ENCODE measurements at places on chromosomes 7 and 10.

DNA sequence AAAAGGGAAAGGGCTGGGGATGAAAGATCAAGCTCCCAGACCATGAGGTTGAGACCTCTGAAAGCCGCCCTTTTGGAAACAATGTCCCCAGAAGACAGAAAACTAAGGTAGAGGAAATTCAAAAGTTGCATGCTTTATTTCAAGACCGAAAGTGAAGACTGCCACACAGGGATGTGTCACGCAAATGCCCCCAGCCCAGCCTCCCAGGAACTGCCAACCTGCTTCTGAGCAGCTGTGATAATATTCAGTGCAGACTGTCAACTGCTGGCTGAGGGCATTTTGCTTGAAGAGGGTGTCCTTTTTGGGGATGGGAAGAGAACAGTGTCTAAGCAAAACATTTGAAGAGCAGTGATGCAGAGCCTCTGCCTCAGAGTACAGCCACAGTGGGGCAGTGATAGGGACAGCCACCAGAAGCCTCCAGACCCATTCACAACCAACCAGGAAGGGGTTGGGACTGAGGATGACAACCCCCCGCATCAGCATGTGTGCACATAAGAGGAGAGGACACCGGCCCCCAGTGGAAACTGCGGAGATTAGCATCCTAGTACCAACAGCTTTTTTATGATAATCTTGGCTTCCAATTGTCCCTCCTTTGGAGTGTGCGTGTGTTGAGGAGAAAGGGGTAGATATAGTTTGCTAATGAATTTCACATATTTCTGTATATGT, 34.7 kb upstream of the NFE2L3 start:
- no peak for DNase-seq

- peak; percentile 21 for DNase-seq
Observed at GRCh38 chr10:110632591-110633215, 11.4 kb upstream of the RBM20 start.

DNA sequence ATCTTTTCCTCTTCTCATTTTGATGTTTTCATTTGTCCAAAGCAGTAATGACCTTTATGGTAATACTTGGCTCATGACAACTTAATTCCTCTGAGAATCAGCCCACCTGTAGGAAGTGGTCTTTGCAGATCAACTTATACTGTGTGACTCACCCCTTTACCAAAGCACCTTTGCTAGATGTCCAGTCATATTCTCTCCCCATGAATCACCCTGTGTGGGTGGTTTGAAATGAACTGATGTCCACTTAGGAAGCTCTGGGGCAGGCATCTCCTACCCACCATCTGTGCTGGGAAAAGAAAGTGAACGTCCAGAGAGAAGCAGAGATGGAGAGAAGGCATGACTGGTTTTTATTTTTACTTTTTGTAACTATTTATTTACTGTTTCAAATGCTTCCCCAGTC, 410.3 kb downstream of the KIF20B start:
- DNase-seq = peak; percentile 33

DNA sequence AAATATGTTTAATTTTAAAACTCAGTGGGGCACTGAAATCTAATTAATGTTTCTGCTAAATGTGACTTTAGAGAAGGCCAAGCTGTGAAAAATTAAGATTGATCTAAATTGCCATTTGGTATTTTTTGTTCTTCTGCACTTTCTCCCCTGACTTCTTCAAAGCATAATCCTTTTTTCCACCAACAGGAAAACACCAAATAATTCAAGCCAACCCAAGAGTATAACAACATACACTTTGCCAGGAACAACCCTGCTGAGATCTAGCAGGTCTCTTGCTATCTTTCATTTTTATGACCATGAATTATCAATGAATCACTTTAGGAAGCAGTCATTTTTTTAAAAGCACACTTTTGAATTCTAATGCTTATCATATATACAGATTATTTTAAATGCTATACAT, 100.1 kb downstream of the USP6NL start:
- no peak for DNase-seq

- DNase-seq = peak; percentile 3
Observed at GRCh38 chr10:130300608-130301020, 164.4 kb downstream of the GLRX3 start.

GRCh38 chr10:118668228-118668952, 72.9 kb upstream of the PRLHR start:
- DNase-seq = no peak

- DNase-seq = peak; percentile 92
Observed at GRCh38 chr7:128783143-128783861, 7.7 kb upstream of the OPN1SW start.

DNA sequence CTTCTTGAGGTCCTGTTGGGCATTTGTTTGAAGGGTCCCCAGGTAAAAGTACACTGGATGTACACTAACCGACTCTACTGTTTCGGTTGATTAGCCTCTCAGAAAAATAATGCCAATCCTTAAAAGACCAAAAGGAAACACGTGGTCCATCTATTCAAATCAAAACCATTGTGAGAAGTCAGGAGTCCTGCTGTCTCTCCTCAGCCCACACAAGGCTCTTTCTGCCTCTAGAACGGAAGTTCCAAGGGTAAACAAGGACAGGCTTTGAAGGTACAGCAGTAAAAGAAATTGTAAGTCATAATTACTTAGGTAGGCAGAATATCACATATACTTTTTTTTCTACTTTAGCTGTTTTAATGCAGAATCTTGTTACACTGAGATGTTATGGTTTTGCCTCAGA, 71.7 kb upstream of the TPK1 start:
- no peak for DNase-seq

DNA sequence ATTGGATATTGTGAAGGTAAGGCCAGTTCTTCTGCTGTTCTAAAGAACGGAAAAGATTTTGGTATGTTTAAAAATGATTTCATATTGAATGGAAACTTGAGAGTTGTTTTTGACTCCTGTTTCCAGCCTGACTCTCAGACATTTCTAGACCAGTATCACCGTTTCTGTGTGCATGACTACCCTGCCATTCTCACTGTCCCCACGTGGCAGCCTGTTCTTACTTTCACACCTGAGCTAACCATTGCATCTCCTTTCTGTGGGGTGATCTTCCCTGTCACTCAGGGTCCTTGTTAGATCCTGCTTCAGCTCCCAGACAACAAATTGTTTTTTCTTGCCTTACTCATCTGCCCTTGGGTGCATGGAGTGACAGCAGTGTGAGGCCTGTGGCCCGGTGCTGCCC, 38.9 kb downstream of the GLRX3 start:
- no peak for DNase-seq

- DNase-seq = no peak
Observed at GRCh38 chr7:69620063-69620462, 21.8 kb downstream of the AUTS2 start.

DNA sequence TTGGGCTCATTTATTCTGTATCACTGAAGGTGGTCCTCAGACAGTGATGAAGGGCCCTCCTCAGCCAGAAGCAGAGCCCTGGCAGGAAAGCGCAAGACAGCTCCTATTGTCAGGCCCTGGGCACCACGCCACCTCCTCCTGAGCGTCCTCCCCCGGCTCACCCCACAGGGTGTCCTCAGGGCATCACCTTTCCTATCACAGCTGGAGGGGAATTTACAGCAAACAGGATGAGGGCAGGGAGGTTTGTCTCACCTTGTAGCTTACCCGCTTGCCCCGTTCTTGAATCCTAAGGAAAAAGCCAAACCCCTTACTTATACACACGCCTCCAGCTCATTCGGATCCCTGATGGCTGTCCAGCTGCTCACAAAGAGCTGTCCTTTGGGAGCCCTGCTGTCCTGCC, 50.2 kb upstream of the LANCL2 start:
- DNase-seq = no peak

- DNase-seq = no peak
Observed at GRCh38 chr7:130996833-130997231, 262.8 kb upstream of the KLF14 start.

DNA sequence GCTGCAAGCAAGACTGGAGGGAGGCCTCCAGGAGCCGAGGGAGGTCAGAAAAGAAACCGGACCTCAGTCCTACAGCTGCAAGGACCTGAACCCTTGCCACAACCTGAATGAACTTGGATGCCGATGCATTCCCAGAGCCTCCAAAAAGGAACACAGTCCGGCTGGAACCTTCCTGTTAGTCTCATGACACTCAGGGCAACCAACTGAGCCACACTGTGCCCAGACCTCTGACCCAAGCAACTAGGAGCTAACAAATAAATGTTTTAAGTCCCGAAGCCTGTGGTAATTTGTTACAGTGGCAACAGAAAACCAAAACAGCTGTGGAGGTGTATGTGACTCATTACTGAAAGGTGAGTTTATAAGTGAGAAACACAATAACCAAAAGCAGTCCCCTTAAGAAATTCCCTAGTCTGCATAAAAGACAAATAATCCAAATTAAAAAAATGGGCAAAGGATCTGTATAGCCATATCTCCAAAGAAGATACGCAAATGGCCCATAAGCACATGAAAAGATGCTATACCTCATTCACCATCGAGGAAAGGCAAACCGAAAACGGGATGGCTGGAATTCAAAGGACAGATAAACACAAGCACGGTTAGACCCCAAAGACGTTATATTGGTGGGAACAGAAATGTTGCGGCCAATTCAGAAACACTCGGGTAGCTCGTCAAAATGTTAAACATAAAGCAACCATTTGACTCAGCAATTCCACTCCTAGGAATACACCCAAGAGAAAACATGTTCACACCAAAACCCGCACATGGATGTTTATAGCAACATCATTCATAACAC, 24.8 kb downstream of the GNA12 start:
- DNase-seq = no peak

- no peak for DNase-seq
Observed at GRCh38 chr10:992871-993270, 4.6 kb downstream of the GTPBP4 start.

DNA sequence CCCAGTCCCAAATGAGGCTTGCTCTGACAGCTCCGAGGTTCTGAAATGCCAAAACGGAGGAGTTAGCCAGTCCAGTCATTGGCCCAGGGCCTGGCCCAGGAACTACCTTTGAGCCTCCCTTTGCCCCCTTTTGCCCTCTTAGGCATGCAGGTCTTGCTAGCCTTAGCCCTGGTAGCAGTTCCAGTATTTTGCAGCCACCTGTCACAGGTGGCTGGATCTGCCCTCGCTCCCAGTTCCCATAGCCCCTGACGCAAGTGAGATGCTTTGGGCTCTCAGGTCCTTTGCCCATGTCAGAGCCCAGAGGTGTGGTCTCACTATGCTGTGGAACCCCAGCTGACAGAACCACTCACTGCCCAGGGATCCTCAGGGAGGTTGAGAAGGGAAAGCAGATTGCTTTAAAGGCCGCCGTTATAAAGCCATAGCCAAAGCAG, 42.0 kb downstream of the GPRIN2 start:
- no peak for DNase-seq

- DNase-seq = peak; percentile 99
Observed at GRCh38 chr10:74589226-74589673, 237.2 kb upstream of the KAT6B start.

- no peak for DNase-seq
Observed at GRCh38 chr7:131255242-131255641, 72.4 kb upstream of the MKLN1 start.

DNA sequence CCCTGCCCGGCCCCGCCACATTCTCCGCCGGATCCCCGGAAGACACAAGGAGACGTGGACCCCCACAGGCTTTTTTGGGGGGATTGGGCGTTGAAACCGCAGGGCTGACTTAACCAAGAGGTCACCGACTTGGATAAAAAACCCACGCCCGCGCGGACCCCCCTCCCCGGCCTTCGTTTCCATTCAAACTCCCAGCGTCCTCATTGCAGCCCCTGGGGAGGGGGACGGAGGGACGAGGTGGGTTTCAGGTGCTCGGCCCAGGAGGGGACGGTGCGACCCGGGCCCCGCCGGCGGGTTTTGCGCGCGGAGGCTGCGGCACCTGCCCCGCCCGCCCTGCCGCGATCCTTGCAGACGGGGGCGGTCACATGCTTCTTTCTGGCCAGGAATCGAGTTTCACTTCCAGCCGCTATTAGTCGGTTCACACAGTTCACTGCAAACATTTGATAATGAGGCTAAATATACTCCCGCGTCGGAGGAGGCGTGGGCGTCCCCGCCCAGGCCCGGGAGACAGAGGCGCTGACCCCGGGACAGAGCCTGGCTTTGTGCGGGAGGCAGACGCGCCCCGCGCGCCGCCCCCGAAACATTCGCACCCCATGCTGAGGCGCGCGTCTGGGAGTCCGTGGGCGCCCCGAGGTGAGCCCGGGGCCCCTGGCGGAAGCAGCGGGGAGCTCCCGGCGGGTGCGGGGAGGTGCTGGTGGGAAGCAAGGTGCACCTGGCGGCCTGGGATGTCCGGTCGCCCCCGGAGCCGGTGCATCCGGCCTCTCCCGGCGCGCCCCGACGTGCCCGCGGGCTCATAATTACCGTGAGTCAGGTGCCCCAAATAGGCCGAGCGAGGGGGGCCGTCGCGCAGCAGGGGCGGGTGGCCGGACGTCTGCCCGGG, 2.7 kb upstream of the PDGFA start:
- no peak for DNase-seq

DNA sequence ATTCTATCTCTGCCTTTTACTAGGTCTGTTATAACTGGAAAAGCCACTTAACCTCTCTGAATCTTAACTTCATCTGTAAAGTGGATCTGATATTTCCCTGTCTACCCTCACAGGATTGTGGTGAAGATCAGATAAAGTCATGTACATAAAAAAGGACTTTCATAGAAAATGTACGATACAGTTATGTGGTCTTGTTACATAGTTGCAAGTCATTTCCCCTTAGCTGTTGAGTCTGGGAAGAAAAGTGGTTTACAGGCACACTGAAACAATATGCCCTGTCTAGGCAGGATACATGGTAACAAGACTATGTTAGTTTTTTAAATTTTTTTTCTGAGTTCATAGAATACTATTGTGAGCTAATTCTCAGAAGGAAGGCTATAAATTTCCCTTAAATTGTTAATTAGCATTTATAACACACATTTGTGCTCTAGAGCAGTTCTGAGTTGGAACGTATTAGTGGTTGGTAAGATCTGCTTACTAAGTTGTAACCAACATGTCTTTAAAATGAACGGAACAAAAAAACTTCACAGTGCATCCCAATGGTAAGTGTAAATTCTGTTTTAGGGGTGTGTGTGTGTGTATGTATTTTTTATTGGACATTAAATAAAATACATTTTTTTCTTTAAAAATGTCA, 7.1 kb upstream of the GSTO1 start:
- no peak for DNase-seq

DNA sequence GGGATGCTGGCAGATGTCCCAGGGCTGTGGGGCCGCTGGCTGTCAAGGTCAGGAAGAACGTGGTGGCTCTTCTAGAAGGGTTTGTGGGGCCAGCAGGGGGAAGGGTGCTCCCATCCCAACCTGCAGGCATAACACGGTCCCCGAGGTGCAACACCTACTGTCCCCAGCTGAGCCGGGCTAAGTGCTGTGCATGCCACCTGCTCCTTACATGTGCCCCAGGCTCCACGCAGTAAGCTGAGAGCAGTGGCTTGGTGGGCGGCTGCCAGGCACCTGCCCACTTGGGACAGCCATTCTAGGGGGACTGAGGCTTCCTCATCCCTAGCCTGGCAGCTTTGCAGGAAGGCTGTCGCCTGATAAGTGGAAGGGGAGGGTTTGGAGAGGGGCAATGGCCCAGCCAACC, 14.2 kb upstream of the ZNF735 start:
- DNase-seq = no peak

- DNase-seq = peak; percentile 93
Observed at GRCh38 chr7:151113344-151114150, 27.3 kb downstream of the AGAP3 start.

Measured in fibroblast of upper back skin (primary cell).